Keratinocyte (primary cell): ENCODE measurements at places on chromosomes 11 and 22.

- DNase-seq: no peak
Measured at GRCh38 chr22:33341611-33342010, 283.4 kb upstream of the SYN3 start.

- DNase-seq: no peak
Measured at GRCh38 chr11:21501245-21501644, 691.6 kb upstream of the ANO5 start.

DNA sequence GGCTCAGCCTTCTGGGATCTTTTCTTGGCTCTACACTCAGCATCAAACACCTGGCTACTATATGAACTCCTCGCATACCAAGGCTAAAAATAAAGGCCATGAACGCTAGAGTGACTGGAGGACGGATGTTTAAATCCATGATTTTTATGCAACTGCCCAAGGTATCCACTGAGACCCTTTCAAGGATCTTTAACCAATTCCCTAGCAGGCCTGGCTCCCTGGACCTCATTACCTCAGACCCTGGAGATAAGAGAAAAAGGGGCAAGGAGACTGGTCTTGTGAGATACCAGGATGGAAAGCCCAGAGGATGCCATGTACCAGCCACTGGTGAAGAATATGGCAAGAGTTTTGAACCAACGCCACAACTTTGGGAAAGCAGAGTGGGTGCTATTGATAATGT, at the start of gene OR51G2:
Gene OR51G2, minus strand, starts transcription at position 101 of the 400 bp plus-strand sequence. CDS start 3,687 bp downstream, outside the sequence.
- DNase-seq: no peak

DNA sequence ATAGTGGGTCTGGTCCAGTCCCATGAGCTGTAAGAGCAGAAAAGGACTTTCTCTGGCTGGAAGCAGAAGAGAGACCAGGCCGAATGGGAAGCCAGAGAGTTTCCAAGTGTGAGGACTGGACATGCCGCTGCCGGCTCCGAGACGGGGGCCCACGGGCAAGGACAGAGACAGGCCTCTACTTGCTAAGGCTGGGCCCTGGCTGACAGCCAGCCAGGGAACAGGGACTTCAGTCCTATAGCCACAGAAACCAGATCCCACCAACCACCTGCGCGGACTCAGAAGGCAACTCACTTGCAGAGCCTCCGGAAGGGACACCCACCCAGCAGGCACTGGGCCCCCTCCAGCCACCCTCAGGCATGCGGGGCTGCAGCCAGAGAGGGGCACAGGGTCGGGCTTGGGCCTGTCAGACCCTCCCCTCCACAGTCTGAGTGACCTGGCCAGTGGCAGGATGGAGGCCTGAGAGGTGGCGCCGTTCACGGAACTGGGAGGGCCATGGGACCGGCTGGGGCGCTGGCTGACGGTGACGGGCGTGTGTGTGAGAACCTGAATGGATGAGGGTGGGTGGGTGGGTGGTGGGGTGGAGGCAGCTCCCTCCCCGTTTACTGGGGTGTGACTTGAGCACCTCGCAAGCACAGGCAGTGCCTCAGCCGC, 47.8 kb upstream of the A4GALT start:
- DNase-seq: no peak

DNA sequence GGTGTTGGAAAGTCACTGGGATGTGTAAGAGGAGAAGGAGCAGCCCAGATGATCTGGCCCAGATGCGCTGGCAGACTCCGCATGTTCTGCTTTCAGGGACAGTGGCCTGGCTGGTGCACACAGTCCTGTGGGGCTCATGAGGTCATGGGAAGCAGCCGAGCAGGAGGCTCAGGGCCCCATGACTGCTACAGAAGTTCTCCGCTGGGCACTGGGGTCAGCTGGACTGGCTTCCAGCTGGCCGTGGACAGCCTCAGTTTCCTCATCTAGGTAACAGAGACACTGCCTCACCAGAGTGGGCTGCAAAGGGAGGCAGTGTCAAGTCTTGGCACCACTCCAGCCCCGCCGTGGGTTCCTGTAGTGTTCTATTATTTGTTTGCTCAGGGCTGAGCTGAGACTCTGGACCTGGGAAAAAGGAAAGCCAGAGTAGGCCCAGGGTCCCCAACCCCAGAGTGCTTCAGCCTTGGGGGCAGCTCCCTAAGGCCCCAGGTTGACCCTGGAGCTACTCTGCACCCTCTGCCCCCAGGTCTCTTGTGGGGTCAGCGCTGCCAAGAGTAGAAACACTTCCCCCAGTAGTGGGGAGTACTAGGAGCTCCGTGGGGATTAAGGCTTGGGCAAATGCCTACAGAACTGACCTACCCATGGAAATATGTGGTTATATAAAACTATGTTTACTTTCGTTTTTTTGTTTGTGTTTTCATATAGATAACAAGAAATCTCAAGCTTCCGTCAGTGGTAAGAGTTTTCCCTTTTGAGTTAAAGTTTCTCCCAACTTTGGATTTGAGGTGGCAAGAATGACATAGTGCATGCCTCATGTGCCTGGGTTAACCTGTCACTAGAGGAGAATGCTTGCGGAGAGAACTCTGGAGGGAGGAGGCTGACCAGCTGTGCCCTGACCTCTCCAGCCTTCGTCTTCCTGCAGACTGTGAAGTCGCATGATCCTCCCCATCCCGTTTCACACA, 45.3 kb downstream of the MED15 start:
- DNase-seq: no peak
